Cerebellum (tissue), 4 donors: ENCODE measurements at places on chromosomes 6 and 20. TPM values are rescaled to one million over a fixed set of nuclear protein-coding genes. Genes with fewer than 3 reads are reported as not detected.

GRCh38 chr6:168171673-168172353 lies 92.8 kb upstream of the FRMD1 start:
- DNase-seq, result no peak

HMGCLL1 gene
- total RNA-seq, result 35.2 TPM

- DNase-seq, result no peak
Observed at GRCh38 chr20:8583566-8584043, 451.5 kb downstream of the PLCB1 start.

- no peak for DNase-seq
Observed at GRCh38 chr6:12636336-12636735, 80.2 kb upstream of the PHACTR1 start.

DNA sequence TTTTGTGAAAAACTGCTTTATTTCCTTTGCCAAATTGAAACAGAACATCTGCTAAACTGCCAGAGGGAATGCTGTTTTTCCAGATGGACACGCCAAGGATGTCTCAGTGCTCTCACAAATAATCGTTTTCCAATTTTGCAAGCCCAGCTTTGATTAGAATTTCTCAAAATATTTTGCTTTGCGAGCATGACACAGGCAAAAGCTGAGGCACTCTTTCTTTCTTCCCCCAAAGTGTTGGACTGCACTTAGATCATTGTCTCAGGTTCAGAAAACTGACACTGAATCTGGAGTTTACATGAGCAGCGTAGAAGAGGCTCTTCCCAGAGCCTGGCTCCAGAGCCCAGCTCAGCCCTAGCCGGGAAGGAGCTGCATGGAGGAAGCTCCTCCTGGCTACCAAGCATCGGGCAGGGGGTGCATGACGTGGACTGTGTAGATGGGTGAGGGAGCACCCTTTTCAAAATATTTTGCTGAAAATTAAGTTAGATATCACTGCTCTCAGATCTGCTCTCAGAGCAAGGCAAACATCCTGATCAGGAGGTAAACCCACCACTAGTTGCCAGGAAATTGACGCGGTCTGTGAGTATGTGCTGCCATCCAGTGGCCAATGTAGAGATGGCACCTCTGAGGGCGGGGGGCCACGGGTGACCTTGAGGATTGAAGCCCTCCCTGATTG lies 107.5 kb downstream of the SLC22A3 start:
- peak; percentile 15 for DNase-seq

DNA sequence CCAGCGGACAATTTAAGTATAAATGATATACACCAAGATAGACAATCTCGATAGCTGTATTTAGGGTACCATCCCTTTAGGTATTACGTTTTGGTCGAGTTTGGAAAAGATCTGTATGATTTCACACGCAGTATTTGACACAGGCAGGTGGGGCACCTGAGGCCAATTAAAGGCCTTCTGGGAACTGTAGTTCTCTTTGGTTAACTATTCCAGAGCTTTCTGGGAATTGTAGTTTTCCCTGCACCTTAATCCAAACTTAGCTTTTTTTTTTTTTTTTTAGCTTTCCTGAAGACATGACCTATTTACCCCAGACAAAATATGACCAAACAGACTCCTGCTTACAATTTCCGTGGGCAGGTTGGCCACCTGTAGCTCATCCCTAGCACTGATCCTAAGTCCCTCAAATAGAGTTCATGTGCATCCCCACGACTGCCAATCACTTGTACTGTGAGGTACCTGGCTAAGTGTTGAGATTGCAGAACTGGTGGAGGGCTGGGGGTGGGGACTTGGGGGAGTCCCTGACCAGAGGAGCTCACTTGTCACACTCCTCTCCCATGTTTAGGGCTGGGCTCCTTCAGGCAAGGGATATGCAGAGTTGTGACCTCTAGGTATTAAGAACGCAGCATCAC lies 999 bp upstream of the EHMT2 start:
- peak; percentile 84 for DNase-seq

DNA sequence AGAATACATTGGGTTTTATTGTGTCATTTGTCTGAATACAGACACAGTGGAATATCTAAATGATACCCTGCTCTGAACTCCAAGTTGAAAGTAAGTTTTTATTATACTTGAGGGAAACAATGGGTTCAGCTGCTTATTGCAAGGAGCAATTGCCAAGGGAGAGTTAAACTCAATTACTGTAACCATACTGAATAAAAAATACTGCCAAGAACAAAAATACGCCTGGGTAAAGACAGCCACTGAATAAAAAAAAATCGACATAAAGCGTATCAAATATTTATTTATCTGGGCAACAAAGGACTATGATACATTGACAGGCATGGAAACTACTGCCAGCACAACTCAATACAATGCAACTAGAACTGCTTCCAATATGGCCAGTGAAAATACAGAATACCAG lies 18.1 kb downstream of the TFAP2A start:
- no peak for DNase-seq

DNA sequence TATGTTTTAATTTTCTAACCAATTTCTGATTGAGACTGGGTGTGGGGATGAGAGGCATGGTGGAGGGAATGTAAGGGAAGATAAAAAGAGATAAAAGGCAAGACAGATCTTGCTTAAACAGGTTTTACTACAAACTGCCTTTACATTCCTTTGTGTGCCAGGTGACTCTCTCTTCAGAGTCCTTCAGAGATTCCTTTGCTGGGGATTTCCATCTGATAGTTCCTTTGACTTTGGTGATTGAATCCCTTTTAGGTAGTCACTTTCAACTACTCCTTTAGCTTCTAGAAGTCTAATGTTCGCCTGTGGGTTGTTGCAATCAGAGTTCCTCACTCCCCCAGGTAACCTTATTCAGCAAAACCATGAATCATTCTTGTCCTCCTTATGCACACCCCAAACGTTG lies 283.3 kb upstream of the MANEA start:
- no peak for DNase-seq

CRIP3 gene
- total RNA-seq, result 5.8 TPM

DNA sequence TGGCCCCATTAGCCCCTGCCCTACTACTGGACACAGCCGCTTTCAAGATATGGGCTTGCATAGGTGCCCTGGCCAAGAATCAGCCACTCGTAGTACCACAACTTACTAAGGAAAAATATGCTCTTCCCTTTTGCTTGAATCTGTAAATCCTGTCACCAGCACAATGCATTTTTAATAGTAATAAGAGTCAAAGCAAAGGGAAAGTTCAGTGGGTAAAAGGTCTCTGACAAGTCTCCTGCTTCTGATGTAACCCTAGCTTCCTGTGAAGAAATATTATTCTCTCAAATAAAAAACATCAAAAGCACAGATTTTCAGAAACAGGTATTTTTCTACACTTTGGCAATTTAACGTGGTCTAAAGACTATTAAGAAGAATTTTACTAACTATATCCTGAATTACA lies 373.8 kb downstream of the GJA1 start:
- no peak for DNase-seq

GRCh38 chr6:95325916-95326315 lies 251.4 kb upstream of the MANEA start:
- no peak for DNase-seq

GRCh38 chr20:53070706-53071392 lies 98.7 kb downstream of the TSHZ2 start:
- DNase-seq, result no peak

DNA sequence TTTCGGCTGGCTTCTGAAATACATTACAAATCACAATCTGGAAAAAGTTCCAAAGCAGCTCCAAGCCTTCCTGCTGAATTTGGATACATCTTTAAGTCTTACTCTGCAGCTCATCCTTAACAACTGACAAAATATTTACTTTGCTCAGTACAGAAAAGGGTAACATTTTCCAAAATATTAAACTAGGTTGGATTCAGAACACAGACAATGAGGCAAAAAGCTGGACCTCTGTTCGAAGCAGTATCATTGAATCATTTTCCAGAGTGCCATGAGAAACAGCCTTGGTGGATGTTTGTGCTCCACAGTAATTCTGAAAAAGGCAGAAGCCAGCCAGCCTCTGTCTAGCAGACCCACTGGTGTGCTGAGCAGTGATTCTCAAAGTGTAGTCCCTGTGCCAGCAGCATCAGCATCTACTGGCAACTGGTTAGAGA lies 162.1 kb downstream of the AIG1 start:
- no peak for DNase-seq

DNA sequence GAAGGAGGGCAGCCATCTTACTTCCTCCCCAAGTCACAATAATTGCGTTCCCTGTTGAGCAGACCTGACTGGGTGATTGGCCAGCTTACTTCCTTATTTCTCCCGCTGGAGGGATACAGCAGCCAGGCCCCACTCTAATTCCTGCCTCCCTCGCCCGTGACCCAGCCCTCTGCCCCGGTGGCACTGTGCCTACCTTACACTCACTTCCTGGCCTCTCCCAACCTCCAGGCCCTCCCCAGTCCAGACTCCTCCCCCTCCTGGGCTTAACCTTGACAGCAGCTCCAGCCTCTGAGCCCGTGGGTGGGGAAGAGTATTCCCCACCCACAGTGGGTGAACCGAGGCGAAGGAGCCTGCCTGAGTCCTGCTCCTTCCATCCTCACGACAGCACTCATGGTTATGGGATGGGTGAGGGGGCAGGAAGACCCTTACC lies 3.0 kb downstream of the BAK1 start:
- DNase-seq, result no peak

PRDM13 gene
- total RNA-seq, result 4.7 TPM
